ENCODE measurements at places on chromosomes 2 and 18. TPM values are rescaled to one million over a fixed set of nuclear protein-coding genes. Genes with fewer than 3 reads are reported as not detected.

The CDH2 gene
- 0.12 TPM for polyA plus RNA-seq

The METTL21A gene
- polyA plus RNA-seq = 7.7 TPM

The PSMA8 gene
- polyA plus RNA-seq = 0.04 TPM

The DSG1 gene
- polyA plus RNA-seq = 8.4 TPM

The UCN gene
- polyA plus RNA-seq = 1.1 TPM

The ARHGAP15 gene
- 0.69 TPM for polyA plus RNA-seq

The GNAL gene
- polyA plus RNA-seq = 1.6 TPM

The ERBB4 gene
- polyA plus RNA-seq = 0.06 TPM

The SP9 gene
- polyA plus RNA-seq = not detected

The CCDC141 gene
- 0.01 TPM for polyA plus RNA-seq

The PDE6D gene
- 14.0 TPM for polyA plus RNA-seq

The MEP1B gene
- polyA plus RNA-seq = not detected

The RAB12 gene
- polyA plus RNA-seq = 20.8 TPM

The REG3A gene
- polyA plus RNA-seq = not detected

The CHRNG gene
- polyA plus RNA-seq = not detected

The ERFE gene
- polyA plus RNA-seq = 0.06 TPM

The CEP68 gene
- 4.3 TPM for polyA plus RNA-seq

The OR6B2 gene
- not detected for polyA plus RNA-seq

The ZAP70 gene
- 5.0 TPM for polyA plus RNA-seq

The SDC1 gene
- 239 TPM for polyA plus RNA-seq

The WDR43 gene
- polyA plus RNA-seq = 18.7 TPM

The FRZB gene
- polyA plus RNA-seq = 1.2 TPM

The HOXD1 gene
- polyA plus RNA-seq = 0.21 TPM

The C2orf78 gene
- not detected for polyA plus RNA-seq

The BOLL gene
- not detected for polyA plus RNA-seq

The UGT1A10 gene
- 10.8 TPM for polyA plus RNA-seq

The ELMOD3 gene
- polyA plus RNA-seq = 8.7 TPM

The DLGAP1 gene
- 0.59 TPM for polyA plus RNA-seq

The SYT4 gene
- 0.01 TPM for polyA plus RNA-seq

The ATOH8 gene
- polyA plus RNA-seq = 3.0 TPM

The ITGA4 gene
- polyA plus RNA-seq = 0.22 TPM
